ENCODE measurements at places on chromosomes 5 and 9.

DNA sequence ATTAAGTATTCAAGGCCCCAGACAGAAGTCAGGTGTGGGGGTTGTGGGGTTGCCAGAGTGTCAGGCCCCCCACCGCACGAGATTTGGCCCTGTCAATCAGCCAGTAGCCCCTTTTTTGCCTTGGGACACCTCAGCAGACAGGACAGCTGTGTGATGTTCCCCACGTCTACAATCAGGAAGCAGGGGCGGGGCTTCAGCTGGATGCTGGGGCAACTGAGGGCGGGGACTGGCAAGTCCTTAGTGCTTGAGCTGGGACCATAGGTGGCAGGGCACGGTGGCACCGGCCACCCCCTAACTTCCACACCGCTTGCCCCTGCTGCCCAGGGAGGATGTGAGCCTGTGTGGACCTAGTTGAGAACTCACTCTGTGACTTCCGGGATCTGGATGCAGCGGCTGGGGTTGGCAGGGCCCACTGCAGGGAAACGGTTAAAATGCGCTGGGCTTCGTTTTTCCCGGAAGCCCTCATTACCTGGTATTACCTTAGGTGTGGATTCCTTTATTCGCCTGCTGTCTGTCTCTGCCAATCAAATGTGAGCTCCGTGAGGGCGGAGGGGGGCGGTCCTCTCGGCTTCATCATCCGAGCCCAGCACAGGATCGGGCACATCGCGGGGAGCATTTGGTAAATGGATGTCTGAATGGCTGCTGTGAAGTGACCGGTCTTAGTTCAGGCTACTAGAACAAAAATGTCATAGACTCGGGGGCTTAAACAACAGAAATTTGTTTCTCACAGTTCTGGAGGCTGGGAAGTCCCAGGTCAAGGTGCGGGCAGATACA lies 7.5 kb upstream of the GTF3C5 start:
- no peak for DNase-seq

DNA sequence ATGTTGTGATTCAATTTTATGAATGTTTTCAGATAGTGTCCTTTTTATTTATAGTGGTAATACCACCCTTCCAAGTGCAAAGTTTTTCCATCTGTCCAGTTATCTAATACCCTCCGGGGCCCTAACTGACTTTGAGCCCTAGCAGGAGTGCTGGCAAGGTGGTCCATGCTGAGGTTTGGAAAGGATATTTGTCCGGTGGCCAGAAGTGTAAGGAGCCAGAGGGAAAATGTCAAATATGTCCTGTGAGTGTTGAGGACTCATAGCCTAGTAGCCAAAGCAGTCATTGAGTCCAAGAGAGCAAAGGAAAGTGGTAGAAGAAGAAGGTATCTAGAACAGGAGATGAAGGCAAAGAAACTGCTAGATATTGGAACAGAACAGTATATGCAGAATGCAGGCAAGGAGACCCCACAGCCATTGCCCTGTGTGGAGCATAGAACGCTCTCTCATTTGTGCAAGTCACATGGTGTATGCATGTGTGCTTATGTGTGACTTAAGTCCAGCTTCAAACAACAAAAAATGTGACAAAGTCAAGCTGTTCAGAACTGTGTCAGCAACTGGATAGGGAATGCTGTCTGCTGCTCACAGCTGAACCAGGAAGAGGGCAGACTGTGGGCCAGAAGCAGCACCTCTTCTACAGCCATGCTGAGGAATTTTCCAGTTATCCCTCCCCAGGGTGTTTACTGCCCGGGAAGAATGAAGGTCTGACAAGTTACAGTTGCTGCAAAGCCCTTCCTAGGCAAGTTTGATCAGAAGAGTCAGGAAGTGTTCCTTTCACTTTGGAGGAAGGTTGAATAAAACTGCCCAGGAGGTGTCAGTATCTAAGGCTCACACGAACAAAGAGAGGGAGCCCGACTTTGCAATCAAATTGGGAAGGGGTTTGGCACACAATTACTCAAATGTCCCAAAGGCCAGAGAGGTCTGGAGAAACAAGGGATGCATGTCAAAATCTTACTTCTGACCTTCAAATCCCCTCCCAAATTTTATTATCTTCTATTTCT lies 463.3 kb upstream of the DMAC1 start:
- no peak for DNase-seq

DNA sequence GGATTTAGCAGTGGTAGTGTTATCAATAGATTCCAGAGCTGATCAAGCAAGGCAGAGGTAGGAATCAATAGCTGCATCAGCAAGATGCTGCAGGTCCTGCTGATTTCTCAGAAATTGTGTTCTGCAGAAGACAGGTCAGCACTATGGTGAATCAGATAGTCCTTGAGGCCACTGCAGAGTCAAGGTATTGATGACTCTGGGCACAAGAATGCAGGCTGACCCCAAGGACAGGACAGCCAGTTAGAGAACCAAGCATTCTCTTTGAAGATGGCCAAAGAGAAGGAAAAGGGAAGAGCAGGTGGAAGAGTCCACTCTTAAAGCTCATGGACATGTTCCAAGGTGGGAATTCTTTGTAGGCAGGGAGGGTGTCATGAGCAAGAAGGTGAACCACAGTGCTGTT lies 28.0 kb downstream of the PRUNE2 start:
- no peak for DNase-seq

- no peak for DNase-seq
Observed at GRCh38 chr5:74113196-74113540, 487.2 kb downstream of the ARHGEF28 start.

GRCh38 chr5:61637566-61637965 lies 305.5 kb downstream of the ZSWIM6 start:
- no peak for DNase-seq

- DNase-seq: no peak
Observed at GRCh38 chr5:84287951-84288350, 96.7 kb downstream of the EDIL3 start.
